ENCODE measurements at places on chromosomes 2 and 18.

- no peak for DNase-seq
Measured at GRCh38 chr2:187612857-187613256, 58.6 kb upstream of the TFPI start.

DNA sequence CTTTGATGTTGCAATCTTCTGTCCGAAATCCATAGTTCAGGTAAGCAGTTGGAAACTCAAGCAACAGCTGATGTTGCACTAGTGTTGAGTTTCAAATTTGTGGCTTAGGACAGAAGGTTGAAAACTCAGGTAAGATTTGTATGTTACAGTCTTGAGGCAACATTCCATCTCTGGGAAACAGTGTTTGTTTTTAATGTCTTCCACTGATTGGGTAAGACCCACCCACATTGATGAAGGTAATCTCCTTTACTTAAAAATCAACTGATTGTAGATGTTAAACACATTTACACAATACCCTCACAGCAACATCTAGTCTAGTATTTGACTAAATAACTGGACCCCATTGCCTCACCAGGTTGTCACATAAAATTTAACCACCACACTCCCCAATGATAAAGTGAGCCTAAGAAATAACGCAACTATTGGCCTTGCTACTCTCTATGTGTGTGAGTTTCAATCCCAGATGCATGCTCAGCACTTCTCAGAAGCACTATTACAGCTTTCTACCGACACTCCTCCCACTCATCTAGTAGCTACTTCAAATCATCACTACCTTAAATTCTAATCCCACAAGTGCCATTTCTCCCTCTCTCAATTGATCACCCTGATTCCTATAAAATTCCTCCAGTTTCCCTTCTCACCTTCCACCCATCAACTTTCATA is 164.0 kb downstream of the MBD2 start:
- no peak for DNase-seq

DNA sequence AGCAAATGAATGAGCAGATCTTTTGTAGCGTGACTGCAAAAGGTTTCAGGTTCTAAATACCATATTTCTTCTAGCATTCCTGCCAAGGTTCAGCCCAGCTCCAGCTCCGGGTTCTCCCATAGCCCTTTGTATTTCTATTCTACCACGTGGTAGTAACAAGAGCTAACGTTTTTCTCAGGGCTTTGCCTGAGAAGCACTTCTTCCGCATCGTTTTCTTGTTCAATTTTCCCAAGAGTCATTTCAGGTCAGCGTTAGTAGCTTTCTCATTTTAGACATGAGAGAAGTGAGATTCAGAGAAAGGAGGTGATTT is 120.1 kb upstream of the MYCN start:
- no peak for DNase-seq

- no peak for DNase-seq
Measured at GRCh38 chr2:217065695-217066405, 206.0 kb upstream of the TNP1 start.

GRCh38 chr2:68363721-68364120 is 1.4 kb upstream of the PLEK start:
- DNase-seq, result no peak

GRCh38 chr2:173462892-173463840 is 108.5 kb downstream of the CDCA7 start:
- no peak for DNase-seq

Data from CD4-positive, alpha-beta T cell treated with Interleukin-21 for 1 hour (primary cell).